ENCODE measurements at places on chromosomes 3 and 15. TPM values are rescaled to one million over a fixed set of nuclear protein-coding genes. Genes with fewer than 3 reads are reported as not detected.
A peak's percentile ranks its signal among the peaks of the same experiment; 100 is the strongest.

The FAM81A gene
- total RNA-seq: 0.10 TPM

The C3orf38 gene
- 24.6 TPM for total RNA-seq

The CCDC13 gene
- total RNA-seq: not detected

The GP9 gene
- total RNA-seq: 1.6 TPM

The SLC27A2 gene
- total RNA-seq: 40.0 TPM

The GOLGA8O gene
- 0.61 TPM for total RNA-seq

The FSTL1 gene
- total RNA-seq: 313 TPM

The THRB gene
- total RNA-seq: 22.0 TPM

The IGSF10 gene
- total RNA-seq: 10.1 TPM

The TGM4 gene
- 0.19 TPM for total RNA-seq

DNA sequence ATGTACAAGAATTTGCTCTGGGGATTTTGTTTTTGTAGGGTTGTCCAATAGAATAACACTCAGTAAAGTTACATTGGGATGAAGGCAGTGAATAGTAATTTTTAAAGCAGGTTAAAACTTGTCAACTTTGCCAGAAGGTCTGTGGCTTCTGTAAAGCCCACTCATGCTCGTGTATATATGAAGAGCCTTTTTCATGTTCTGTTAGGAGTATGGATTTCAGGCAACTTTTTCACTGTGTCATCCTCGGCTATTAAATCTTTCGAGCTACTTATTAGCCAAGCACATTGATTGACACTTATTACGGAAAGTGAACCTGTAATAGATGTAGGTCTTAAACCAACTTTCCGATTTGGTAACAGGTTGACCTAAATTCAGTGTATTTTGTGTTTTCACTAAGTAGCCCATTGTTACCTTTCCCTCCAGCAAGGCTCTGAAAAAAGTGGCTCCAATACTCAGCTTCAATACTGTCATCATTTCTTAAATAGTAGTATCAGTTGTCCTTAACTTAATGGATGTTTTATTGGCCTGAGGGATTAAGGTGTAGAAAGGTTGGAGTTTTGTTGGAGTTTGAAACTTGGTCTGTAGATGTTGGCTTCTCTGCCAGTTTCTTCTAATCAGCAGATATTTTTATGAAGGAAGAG is 1.7 kb downstream of the PAK2 start:
- no peak for DNase-seq

DNA sequence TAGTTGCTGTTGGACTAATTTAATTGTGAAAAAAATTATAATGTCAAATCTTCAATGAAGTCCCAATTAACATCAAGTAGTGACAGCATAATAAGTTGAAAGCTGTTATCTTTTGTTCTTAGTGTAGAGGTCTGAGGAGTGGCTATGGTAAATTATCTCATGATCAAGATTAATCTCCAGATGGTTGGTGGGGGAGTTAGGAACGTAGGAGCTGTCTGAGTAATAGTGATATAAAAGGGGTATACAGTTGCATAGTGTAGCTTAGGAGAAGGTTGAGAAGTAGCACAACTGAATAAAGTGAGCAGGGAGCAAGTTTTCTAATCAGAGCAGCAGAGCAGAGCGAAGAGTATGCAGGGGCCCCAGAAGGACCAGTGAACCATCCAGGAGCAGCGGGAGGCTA is 19.5 kb downstream of the TMOD2 start:
- DNase-seq: no peak

- no peak for DNase-seq
These were observed 84.8 kb upstream of the WNT5A start for GRCh38 chr3:55571913-55572312.

DNA sequence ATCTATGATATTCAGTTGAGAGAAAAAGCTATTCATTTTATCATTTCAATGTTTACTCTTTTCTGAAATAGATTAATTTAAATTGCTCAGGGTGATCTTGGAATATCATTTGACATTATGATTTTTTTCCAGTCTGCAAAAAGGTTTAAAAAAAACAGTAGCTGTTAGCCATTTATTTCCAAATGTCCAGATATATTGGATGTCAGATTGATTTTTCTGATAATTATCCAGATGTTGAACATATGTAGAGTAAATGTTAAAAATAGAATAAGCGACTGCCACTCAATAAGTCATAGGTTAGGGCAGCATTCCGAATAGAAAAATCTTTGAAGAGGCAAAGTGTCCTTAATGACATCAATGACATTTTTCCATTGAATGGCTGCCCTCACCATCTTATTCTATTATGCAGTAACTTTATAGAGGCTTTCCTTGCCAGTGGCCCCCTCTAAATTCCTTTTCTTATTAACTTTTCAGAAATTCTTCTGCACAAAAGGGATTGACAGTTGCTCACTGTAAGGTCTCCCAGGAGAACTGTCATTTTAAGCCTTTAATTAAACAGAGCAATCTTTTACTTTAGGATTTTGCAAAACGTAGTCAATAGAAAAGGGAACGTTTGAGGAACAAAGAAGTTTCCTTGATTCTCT is 316.5 kb downstream of the GBE1 start:
- DNase-seq: no peak

- DNase-seq: peak; percentile 36
These were observed 21.4 kb upstream of the SRP14 start for GRCh38 chr15:40060236-40060961.

DNA sequence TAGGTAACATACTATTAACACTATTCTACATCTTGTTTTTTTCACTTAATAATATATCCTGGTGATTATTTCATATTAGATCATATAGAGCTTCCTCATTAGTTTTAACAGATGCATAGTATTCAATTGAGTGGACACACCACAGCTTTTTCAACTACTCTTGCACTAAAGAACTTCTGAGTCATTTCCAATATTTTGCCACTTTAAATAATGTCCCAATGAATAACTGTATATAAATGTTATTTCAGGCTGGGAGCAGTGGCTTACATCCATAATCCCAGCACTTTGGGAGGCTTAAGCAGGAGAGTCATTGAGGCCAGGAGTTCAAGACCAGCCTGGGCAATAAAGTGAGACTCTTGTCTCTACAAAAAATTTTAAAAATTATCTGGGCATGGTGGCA is 26.9 kb downstream of the MAP1A start:
- DNase-seq: no peak

DNA sequence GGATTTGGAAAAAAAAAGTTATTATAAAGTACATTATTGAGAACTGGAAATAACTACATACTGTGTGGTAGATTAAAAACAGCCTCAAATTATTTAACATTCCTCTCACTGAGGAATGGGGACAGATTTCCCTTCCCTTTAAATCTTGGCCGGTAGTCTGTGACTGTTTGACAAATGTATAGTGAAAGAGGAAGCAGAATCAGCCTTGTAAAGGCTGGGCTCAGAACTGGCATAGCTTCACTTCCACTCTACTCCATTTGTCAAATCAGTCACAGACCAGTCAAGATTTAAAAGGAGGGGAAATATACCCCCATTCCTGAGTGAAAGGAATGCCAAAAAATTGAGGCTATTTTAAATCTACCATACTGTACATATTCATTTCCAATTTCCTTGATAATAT is 18.2 kb upstream of the B4GALT4 start:
- no peak for DNase-seq

GRCh38 chr3:175620532-175620931 is 761.4 kb downstream of the NAALADL2 start:
- no peak for DNase-seq

GRCh38 chr3:31008994-31009393 is 114.5 kb upstream of the GADL1 start:
- no peak for DNase-seq

DNA sequence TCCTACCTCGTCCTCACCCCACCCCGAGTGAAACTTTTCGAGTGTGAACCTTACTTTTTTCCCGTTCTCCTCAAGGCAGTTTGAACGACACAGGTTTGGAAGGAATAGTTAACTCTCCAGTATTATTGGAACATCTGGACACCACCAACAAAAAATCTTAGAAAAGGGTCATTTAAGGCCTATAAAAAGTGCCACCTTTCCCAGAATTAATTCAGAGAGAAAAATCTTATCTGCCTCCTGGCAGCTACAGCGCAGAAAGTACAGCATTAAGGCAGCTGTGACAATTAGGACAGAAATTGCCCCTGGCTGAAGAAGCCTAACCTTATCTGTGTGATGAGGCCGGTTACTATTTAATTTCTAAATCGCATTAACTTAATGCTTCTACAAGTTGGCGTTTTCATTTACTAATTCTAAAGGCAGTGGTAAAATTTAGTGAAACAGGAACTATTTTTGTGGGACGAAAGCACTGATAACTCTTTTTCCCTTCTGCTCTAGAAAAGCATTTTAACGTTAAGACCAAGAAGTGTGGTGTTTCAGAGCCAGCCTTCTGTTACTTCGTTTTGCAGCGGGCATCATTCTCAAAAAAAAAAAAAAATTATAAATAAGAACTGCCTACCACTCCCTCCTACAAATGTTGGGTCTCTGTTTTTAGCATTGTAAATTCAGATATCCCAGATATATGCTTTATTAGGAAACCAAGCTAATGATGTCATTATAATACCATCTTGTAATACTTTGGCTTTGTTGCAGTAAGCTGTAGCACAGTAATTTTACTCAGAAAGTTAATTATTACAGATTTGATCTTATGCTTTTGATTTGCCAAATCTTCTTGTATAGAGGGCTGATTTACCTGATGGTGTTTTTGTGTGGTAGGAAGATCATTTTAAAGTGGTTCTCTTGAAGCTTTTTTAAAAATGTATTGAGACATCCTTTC is 1.4 kb downstream of the ATP11B start:
- DNase-seq: no peak

- no peak for DNase-seq
These were observed 7.6 kb downstream of the NMNAT3 start for GRCh38 chr3:139670196-139670595.

DNA sequence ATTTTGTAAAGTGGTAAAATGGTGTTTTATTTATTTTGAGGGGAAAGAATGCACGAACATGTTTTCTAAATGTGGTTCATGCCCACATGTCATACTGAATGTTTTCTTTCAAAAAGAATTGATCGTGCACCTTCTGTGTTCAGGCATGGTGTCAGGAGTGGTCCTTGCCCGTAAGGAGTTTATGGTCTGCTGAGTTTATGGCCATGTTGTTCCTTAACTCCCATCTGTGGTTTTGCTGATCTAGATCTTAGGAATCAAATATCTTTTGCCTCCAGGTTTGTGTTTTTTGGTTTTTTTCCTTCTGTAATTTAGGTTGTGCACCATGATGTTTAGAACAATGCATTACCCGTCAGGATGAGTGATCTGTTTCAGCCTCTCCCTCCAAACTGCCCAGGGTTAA is 304.4 kb upstream of the NR2E3 start:
- no peak for DNase-seq

GRCh38 chr15:42705336-42705735 is 31.6 kb downstream of the CDAN1 start:
- DNase-seq: no peak

GRCh38 chr3:134300520-134300919 is 49.9 kb upstream of the RYK start:
- DNase-seq: no peak

DNA sequence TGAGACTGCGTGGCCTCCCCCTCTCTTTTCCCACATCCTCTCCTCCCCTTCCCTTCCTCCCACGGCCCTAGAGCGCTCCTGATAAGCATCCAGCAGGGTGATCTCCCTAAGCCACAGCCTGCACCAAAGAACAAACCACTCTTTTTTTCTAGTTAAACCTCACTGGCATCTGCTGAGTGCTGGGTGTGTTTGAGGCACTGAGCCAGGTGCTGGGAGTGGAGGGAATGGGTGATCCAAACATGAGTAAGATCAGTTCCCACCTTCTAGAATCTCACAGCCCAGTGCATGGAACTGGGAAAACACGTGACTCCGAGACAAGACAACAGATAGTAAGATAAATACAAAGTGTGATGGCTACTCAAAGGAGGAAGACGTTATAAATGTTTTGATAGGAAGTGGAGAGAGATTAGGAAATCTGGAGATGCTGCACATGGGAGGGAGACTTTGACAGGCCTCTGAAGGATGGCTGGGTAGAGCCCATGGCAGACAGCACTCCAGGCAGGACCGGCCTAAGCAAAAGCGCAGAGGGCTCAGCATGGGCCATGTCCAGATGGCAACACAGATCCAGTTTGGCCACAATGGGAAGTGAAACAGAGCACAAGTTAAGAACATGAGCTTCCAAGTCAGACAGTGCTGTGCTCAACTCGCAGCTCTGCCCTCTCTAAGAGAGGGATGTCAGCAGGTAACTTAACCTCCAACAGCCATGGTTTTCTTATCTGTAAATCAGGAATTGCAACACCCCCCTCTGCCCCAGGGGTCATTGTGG is 55.6 kb downstream of the CCR3 start:
- DNase-seq: peak; percentile 31

GRCh38 chr3:96959901-96960641 is 145.7 kb downstream of the EPHA6 start:
- no peak for DNase-seq

GRCh38 chr15:70262171-70262570 is 164.5 kb upstream of the TLE3 start:
- no peak for DNase-seq

DNA sequence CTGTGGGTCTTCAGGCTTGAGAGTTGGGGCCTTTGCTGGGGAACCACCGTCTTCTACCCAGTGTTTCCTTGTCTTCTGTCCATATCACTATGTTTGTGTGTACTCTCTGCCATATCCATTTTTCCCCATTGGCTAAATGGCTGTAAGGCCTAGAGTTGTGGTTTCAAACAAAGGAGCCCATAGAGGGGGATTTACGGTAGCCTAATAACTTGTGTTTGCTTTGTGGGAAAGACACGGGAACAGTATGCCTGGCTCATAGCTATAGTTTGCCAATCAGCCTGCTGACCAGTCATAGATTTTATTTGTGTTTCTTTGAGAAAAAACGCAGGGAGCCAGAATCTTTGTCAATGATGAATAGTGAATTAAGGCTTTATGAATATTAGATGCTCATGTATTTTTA is 554.8 kb downstream of the NAALADL2 start:
- DNase-seq: no peak

DNA sequence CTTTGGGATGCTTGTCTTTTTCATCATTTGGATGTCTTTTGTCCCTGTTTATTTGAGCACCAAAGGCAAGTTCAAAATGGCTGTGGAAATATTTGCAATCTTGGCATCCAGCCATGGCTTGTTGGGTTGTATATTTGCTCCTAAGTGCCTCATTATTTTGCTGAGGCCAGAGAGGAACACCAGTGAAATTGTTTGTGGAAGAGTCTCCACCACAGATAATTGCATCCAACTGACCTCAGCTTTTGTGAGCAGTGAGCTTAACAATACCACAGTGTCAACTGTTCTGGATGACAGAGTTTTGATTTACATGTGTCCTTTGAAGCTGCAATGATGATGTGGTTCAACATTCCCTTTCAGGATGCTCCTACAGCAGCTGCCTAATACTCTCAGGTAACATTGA is 83.0 kb upstream of the KCNAB1 start:
- DNase-seq: no peak

DNA sequence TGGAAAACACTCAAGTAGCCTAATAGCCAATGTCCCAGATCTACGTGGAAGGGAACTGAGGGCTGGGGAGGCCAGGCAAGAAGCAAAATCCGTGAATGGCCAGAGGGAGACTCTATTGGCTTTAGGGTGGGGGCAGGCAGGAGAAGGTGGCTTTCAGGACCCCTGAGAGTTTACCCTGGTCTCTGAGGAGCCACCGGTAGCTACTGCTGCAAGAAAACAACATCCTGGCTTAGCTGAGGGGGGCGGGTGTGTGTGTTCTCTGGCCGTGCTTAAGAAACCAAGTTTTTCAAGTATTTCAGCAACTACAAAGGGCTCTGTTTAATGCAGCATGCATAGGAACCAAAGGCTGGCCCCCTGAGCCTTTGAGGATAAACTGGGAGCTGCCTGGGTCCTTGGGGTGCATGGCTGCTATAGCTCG is 47.6 kb upstream of the TRPM1 start:
- no peak for DNase-seq

Data from adrenal gland (tissue), 19 donors.